T-cell (primary cell): ENCODE measurements at places on chromosomes 7 and 10.

DNA sequence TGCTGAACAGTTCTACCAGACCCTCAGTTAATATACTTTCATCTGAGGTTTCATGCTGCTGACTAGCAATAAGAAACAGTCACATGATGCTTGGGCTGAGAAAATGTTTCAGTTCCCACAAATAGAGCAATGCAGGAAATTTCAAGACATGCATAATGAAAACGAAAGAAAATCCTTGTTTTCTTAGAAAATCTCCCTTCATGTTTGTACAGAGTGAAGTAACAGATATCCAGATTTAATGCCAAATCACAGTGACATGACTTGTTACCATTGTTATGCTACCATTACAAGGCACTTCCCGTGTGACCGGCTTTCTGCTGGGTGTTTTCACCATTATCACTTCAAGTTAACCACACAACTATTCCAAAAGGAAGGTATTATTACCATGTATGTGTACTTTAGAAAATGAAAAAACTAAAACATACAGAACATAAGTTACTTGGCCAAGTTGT is 121.7 kb downstream of the DOCK4 start:
- DNase-seq = no peak

- no peak for DNase-seq
These were observed 393.5 kb downstream of the GFRA1 start for GRCh38 chr10:115879372-115880089.

- DNase-seq = no peak
These were observed 43.2 kb downstream of the SVIL start for GRCh38 chr10:29591651-29591968.

GRCh38 chr7:94001396-94001795 is 2.8 kb downstream of the BET1 start:
- no peak for DNase-seq

DNA sequence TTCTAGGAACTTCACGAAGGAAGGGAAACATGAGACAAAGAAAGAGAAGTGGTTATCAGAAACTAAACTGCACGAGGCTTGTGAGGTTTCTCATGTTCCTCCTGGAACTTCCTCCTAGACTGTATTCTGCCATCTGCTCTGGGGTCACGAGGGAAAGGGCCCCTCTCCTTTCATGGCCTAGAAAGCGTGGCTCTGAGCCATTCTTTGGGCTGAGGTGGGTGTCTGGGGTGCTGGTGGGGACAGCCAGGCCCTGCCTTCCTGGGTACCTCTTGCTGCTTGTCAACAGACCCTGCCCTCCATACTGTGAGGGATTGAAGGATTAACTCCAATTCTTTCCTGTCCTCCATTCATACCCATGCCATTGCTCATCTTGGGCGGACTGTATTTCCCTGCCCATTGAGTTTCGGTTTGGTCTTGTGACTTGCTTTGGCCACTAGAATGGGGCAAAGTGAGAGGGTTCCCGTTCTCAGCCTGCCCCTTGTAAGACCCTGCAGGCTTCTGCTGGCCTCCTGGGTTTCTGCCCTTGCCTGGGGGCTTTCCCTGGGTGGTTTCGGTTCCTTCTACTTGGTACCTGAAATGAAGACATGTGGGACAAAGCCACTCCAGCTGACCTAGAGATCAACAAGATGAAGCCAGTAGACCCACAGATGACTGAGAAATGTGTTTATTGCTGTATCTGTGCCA is 14.9 kb upstream of the GIMAP8 start:
- DNase-seq = no peak

GRCh38 chr10:59980356-59980755 is 74.0 kb upstream of the CCDC6 start:
- DNase-seq = no peak

DNA sequence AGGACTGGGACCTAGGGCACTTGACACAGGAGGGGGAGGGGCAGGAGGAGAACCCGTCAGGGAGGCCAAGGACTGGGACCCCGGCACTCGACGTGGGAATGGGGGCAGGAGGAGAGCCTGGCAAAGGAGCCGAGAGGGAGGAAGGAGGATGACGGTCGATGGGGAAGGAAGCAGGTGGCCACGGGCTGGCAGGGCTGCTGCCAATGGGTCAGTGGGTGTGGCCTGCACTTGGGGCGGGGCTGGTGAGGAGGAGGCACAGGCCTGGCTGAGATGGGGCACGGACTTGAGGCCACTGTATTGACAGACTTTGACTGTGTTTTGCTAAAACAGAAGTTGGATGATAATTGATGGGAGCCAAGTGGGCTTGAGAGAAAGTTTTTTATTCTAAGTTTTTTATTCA is 68.9 kb downstream of the RBM33 start:
- no peak for DNase-seq

DNA sequence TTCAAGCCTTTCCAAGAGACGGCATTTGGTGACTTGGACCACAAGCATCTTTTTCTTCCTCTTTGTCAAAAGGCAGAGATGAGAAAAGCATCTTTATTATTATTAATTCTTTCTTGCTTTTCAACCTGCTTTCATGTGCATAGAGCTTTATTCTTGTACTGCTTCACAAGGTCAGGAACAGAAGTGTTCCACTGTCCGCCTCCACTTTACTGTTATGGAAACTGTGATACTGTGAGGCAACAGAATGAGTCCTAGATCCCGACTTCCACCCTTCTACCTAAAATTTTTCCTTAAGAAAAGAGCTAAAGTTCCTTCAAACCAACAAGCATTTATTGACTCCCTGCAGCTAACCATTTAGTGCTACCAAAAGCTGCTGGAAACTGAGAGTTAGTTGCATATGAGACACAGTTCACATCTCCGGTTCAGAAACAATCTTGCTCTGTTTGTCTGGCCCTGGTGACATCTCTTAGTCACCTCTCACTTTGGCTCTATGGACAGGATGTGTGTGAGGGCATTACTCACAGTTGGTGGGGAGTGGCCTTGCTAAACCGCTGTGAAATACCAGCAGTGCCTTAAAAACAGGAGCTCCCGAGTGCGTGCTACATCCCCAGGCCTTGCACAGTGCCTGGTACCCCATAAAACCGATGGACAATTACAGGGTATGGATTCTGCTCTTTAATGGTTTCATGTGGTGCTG is 77.1 kb upstream of the TRIL start:
- DNase-seq = no peak

- DNase-seq = no peak
These were observed 38.4 kb downstream of the DIP2C start for GRCh38 chr10:650886-651615.

- peak; percentile 38 for DNase-seq
These were observed 174.4 kb downstream of the ST7 start for GRCh38 chr7:117127585-117128168.

GRCh38 chr7:158143196-158144120 is 444.2 kb downstream of the PTPRN2 start:
- no peak for DNase-seq

DNA sequence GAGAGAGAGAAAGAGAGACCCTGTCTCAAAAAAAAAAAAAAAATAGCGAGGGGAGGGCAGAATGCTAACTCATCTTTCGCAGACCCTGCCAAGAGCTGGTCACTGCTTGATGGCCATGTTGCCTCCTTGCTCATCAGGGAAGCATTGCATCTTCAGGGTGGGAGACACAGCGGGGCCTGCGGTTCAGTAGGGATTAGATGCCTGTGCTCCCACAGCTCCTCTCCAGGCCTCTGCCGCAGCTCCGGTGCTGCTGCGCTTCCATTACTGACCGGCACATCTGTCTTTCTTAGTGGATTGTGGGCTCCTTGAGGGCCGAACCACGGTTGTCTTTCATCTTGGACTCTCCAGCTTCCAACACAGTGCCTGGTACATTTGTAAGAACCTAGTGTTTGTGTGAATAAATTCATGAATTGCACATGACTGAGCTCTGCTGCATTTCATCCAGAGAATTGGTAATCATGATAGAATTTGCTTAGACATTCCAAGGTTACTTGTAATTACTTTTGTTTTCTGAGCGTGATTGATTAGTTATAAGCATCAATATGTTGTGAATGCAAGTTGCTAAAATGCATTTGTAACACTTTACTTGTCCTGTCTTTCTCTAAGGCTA is 16.8 kb downstream of the HK1 start:
- no peak for DNase-seq

DNA sequence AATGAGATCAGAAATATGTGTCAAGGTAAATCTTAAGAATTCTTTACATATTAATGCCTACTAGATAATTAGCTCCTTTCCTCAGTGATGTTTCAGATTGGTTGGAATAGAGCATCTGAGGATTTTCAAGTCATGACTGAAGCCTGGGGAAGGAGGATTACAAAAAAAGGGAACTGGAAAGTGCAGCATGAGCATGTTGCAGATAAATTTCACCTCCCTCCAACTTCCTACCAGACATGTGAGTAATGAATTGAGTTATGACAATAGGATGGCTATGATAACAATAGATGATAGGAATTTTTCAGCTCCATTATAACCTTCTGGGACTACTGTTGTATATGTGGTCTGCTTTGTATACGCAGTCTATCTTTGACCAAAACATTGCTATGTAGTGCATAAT is 104.2 kb upstream of the RAB18 start:
- DNase-seq = no peak

DNA sequence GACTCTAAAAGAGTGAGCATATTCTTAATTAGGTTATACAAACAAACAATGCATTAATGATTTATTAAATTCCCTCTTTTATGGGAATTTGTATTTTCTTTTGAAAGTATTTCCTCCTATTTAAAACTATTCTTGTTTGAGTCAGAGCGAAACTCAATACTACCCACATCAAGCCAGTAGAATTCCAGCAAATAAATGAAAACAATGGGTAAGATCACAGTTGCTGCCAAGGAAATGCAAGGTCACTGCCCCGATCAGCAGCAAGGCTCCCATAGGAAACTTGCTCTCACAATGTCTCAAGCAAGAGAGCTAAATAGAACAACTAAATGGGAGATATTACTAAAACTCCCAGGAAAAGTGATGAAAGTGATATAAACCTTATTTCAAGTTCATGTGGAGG is 206.3 kb downstream of the THSD7A start:
- DNase-seq = no peak

- DNase-seq = no peak
These were observed 23.9 kb downstream of the CACUL1 start for GRCh38 chr10:118730756-118731456.

DNA sequence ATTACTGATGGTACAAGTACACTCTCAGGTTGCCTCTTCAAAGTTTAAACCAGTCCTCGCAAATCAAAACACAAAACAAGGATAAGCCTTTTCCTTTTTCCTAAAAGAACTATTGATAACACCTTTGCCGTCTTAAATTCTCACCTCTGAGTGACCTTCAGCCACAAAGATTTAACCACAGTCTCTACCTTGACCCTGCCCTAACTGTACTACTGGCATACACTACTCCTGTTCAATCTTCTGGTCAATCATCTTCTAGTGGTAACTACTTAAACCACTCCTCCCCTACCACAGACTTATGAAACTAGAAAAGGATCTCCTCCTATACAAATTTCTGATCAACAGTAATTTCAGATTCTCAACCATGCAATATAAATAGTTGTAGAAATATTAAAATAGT is 15.1 kb downstream of the UPF2 start:
- DNase-seq = no peak

- DNase-seq = no peak
These were observed 20.6 kb upstream of the ARHGAP12 start for GRCh38 chr10:31949266-31949665.

GRCh38 chr10:47388879-47389278 is 4.8 kb upstream of the ZNF488 start:
- no peak for DNase-seq

DNA sequence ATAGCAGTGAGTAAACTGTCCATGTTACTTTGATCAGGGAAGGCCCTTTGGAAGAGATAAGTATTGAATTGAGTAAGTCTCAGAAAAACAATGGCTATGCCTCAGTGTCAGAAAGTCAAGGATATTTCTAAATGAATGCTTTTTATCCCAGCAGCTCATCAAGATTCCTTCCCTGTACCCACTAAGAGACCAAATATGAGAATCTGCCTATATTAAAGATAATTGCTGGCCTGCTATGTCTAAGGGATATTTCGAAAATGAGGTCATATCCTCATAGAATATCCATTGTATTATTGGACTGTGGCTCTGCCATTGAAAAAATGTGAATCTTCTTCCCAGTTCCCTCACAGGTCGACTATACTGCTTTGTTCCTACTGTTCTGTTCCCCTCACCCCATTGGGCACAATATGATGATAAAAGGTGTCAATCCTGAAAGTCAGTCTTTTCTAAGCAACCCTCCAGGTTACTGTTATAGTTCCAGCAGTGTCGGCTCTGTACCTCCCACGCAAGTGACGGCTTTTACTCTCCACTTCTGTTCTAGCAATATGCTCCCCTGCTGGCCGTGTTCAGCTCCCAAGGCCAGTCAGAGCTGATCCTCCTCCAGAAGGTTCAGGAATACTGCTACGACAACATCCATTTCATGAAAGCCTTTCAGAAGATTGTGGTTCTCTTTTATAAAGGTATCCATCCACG is 51.7 kb downstream of the BZW2 start:
- DNase-seq = no peak

DNA sequence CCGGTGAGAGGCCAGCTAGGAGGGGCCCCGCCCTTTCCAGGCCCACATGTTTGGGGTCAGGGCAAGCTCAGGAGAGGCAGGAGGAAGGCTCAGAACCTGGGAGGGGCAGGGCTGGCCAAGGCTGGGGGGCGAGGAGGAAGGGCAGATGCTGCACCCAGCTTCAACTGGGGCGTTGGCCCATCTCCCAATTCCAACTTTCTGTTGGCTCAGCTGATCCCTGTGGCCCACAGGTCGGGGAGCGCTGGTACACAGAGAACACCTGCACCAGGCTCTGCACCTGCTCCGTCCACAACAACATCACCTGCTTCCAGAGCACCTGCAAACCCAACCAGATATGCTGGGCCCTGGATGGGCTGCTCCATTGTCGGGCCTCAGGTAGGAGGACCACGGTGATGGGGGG is 40.1 kb downstream of the ZAN start:
- DNase-seq = no peak

GRCh38 chr7:14389181-14389591 is 399.7 kb upstream of the ETV1 start:
- DNase-seq = no peak

DNA sequence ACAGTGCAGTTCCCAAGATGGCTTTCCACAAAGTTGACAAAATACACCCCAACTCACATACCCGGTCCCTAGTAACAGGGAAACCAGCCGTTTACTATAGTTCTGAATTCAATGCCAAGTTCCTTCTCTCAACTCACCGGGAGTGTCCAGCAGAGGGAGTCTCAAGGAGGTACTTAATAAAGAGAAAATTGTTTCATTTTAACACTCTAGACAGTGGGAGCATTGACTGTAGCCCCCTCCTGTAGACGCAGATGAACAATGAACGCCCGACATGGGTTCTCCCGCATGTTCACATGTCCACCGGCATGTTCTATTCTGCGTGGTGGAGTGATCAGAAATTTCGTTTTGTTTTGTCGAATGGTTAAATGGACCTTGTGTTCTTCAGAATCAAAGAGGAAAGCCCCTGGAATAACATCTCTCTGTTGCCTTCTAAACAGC is 1.9 kb downstream of the HIPK2 start:
- peak; percentile 61 for DNase-seq

GRCh38 chr10:121927318-121927840 is 452 bp downstream of the ATE1 start:
- no peak for DNase-seq

- DNase-seq = no peak
These were observed 12.7 kb downstream of the C10orf71 start for GRCh38 chr10:49311555-49312236.
